DND-41 (cell line): ENCODE measurements at places on chromosomes 2 and 18.

- DNase-seq = no peak
Measured at GRCh38 chr18:22346401-22346952, 71.2 kb downstream of the CTAGE1 start.

DNA sequence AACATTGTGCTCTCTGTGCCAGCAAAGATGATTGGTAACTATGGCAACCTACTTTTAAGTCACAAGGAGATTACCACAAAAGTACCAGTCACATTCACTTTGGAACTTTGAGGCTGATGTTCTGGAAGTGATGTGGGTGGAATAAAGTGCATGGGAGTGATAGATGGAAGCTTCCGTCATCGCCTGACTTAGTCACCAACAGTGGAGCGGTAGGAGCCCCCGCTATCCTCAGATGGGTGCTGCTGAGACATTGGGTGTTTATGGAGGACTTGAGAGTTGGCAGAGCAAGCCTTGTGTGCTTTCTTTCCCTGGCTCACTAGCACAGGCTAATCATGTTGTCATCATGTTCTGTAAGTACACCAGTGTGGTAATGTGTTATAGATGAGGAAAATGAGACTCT is 4.6 kb downstream of the PPP1R7 start:
- DNase-seq = no peak

DNA sequence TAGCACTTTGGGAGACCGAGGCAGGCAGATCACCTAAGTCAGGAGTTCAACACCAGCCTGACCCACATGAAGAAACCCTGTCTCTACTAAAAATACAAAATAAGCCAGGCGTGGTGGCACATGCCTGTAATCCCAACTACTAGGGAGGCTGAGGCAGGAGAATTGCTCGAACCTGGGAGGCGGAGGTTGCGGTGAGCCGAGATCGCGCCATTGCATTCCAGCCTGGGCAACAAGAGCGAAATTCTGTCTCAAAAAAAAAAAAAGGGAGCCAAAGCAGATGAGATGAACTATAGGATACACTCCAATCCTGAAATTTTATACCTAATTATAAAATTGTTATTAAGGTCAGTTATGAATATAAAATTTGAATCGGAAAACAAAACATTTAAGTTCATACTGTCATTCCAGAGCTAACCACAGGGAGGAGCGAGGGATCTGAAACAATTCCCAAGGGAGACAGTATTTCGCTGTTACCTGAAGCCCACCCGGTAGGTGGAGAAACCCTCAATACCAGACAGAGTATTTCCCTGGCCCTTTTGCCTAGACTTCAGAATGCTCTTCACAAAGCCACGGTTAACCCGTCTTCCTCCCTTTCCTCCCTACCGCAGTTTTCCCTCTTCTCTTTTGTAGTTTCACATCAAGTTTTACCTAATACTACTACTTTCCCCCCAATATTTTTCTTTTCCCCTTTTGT is 1.4 kb downstream of the PPM1G start:
- peak; percentile 25 for DNase-seq

GRCh38 chr2:10984418-10985135 is 72.8 kb downstream of the KCNF1 start:
- DNase-seq = no peak

- DNase-seq = no peak
Measured at GRCh38 chr2:235366807-235367206, 127.0 kb upstream of the AGAP1 start.

GRCh38 chr2:181628590-181629585 is 28.0 kb downstream of the CERKL start:
- no peak for DNase-seq
